Suppressor macrophage (primary cell): ENCODE measurements at places on chromosomes 12 and 14.
A peak's percentile ranks its signal among the peaks of the same experiment; 100 is the strongest.

- DNase-seq = no peak
Measured at GRCh38 chr14:54756656-54757392, 145.8 kb downstream of the GCH1 start.

DNA sequence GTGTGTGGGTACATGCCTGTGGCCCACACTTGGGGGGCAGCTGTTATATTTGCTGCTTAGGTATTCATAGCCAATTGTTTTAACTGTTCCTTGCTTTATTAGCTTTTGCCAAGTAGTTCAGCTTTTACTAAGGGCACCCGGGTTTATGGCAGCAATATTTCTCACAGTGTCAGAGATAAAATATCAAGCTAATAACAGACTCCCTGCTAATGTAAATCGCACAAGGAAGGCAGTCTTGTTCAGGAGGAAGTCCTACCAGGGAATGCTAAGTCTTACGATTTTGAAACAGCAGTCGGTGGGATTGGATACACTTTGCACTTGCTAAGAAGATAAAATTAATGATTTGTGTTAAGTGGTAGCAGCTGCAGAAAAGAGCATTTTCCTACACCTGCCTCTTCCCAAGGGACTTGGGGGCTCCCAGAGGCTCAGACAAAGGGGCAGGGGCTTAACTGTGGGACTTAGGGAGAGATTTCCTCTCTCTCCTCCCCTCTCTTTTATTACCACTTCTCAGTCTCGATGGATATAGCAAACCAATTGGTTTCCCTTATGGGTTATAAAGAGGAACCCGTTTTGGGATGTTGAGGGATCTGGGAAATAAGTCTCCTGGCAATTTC lies 175.1 kb downstream of the NRXN3 start:
- no peak for DNase-seq

- DNase-seq = no peak
Measured at GRCh38 chr12:25574761-25575160, 21.7 kb upstream of the LMNTD1 start.

- DNase-seq = peak; percentile 28
Measured at GRCh38 chr12:27000961-27001360, 13.2 kb downstream of the TM7SF3 start.

DNA sequence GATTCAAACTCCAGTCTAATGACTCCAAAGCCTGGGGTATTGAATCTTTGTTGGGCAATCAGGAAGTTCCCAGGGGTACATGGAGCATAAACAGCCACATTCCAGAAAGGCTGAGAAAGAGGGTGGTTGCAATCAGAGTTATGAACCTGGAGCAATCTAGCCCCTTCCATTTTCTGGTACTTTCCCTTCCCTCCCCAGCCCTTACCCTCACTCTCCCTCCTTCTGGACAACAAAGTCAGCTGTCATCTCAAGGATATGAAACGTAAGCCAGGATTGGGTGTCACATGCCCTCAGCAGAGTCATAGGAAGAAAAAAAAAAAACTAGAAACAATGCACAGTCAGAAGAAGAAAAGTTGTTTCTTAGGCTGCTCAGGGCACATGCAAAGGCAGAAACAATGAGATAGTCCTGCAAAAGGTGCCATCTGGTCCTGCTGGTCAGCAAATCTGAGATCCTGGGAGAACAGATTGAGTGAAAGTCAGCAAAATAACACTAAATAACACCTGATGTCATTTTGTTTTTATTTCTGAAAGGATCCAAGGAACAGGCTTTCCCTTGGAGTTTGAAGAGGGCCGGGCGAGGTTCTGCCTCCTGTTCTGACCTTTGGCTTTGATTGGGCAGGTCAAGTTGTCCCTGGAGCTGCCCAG lies 27.1 kb downstream of the TMEM229B start:
- peak; percentile 11 for DNase-seq

DNA sequence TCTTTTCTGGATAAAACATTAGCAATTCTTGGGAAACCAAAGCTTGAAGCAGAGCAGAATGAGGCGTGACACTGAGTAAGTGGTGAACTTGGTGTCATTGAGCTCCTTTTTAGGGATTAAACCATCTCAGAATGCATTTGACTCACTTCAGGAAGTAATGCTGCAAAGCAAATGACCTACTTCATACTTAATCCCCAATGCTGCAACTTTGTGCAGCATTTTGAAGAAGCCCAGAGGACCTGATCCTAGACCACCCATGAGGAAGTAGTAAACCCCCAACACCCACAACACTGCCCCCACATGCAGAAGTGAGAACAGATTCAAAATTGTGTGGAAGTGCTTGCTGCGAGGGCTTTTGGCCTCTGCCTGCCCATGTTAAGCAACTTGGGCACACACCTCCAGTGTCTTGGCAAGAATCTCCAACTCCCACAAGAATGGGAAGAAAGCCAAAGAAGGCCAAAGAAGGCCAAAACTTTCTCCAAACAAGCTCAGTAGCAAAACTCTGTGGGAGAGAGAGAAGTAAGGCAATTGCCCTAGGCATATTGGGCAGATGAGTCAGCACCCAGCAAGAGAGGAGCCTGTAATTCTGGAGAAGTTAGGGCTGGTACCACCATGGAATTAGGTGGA lies 69.2 kb upstream of the ETV6 start:
- peak; percentile 88 for DNase-seq

DNA sequence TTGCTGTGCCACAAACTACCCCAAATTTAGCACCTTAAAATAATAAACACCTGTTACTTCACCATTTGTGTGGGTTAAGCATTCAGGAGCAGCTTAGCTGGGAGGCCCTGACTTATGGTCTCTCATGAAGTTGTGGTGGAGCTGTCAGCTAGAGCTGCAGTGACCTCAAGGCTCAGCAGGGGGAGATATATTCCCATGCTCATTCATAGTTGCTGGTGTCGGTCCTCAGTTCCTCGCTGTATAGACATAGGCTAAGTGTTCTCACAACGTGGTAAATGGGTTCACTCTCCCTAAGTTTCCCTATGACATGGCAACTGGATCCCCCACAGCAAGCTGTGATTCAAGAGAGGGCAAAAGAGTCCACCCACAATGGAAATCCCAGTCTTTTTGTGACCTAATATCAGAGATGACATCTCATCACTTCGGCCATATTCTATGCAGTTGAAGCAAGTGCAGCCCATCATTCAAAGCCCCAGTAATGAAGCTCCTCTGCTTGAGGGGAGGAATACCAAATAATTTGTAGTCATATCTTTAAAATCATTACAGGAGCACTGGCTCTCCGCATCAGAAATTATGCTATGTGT lies 41.1 kb downstream of the PRB3 start:
- peak; percentile 64 for DNase-seq

DNA sequence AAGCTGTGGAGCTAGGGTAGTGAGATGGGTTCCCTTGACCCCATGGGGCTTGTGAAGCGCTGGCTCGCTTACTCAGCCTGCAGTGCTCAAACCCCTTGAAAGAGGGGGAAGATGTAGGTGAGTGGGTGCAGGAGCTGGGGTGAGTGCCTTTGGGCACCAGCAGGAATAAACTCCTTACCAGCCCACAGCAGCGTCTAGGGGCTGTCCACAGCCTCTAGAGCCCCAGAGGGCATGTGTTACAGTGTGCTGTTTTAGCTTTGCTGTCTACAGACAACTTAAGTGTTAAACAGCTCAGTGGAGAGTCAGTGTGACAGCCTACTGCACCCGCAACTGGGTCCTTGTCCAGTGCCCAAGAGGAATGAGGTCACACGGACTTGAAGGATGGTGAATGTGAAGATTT lies 48.0 kb downstream of the TSPAN8 start:
- DNase-seq = no peak

- DNase-seq = no peak
Measured at GRCh38 chr12:108832208-108832607, 25.2 kb downstream of the SSH1 start.

GRCh38 chr14:50816395-50817047 lies 14.4 kb downstream of the NIN start:
- no peak for DNase-seq

DNA sequence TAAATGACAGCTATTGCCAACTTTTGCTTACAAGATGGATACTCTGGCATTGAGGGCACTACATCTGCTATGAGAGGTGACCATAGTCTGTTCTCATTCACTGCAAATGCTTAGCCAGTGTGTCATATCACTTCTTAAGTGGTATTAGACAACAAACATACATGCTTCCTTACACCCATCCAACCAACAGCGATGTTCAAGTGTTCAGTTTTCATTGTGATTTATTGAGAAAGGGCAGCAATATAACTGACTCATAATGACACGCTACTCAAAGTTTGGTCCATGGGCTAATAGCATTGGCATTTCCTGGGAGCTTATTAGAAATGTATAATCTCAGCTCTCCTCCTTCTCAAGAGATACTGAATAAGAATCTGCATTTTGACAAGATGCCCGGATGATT lies 181.7 kb downstream of the NPAS3 start:
- no peak for DNase-seq

GRCh38 chr12:109554761-109555160 lies 18.5 kb downstream of the MMAB start:
- no peak for DNase-seq

DNA sequence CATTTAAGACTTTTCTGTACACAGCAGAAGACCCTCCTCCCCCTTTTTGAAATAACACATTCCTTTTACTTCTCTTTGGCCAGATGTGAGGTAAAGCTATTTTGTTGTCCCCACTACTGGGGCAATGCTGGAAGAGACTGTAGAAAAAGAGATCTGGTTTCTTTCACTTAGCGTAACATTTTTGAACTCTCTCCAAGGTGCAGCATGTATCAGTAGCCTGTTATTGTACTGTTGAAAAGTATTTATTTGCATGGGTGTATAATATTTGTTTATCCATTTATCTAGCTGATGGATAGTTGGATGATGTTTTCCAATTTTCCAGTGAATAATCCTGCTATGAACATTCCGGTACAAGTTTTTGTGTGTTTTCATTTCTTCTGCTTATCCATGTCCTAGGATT lies 335.2 kb downstream of the SOX5 start:
- no peak for DNase-seq

- DNase-seq = no peak
Measured at GRCh38 chr14:30748343-30748742, 126.0 kb upstream of the COCH start.

DNA sequence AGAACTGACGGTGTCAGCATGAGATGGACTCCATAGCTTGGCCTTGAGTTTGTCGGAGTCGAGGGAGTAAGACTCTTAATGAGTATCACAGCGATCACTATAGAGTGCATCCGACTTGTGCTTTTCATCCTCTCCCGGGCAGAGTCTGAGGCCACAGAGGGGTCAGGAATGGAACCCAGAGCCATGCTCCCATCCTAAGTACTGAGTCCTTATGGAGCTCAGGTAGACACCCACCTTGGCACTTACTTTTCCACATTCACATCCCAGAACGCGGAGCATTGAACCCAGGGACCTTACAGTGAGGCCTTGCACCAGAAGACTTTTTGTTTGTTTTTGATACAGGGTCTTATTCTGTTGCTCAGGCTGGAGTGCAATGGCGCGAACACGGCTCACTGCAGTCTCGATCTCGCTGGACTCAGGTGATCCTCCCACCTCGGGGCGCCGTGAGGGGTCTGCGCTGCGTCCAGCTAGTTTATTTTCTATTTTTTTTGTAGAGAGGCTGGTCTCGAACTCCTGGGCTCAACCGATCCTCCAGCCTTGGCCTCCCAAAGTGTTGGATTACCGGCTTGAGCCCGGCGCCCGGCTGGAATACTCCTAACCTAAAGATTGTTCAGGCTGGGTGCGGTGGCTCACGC lies 719 bp upstream of the SRSF9 start:
- no peak for DNase-seq

GRCh38 chr12:47022296-47022695 lies 57.1 kb upstream of the PCED1B start:
- DNase-seq = no peak

- DNase-seq = peak; percentile 18
Measured at GRCh38 chr12:122523280-122523679, 3.5 kb downstream of the RSRC2 start.

DNA sequence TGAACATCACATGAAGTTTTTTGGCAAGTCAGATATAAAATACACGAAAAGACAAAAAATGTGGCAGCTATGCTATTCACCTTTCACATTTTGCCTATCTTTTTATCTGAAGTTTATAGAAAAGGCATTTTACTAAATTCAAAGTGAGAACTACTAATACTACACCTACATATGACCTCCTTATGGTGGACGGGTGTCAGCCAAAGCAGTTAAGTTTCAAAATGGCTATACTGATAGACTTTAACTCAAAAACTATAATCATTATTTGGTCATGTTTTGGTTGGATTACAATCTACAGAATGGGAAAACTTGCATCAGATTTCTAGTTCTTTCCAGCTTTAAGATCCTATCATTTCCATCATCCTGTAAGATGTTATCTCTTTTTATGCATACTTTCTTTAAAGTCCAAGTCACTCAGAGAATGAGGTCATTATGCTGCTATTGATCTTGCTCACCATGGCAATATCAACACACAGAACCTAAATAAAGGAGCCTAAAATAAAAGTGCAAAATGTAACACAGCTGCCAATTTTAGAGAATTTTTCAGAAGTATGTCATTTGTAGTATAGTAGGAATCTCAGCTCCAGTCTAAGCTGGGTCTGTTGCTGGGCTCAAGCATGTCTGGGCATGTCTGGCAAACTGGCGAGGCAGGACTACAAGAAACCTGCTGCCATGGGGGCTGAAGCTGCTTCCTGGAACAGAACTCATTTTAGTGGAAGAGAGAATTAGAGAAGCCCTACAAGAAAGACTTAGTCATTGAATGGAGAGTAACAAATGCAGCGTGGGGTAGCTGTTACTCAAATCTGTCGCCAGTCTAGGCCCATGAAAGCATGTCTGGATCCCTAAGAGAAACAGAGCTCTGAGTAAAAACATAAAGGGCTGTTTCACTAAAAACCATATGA lies 7.6 kb upstream of the AEBP2 start:
- no peak for DNase-seq

GRCh38 chr14:66624336-66624937 lies 116.5 kb downstream of the GPHN start:
- DNase-seq = peak; percentile 37

DNA sequence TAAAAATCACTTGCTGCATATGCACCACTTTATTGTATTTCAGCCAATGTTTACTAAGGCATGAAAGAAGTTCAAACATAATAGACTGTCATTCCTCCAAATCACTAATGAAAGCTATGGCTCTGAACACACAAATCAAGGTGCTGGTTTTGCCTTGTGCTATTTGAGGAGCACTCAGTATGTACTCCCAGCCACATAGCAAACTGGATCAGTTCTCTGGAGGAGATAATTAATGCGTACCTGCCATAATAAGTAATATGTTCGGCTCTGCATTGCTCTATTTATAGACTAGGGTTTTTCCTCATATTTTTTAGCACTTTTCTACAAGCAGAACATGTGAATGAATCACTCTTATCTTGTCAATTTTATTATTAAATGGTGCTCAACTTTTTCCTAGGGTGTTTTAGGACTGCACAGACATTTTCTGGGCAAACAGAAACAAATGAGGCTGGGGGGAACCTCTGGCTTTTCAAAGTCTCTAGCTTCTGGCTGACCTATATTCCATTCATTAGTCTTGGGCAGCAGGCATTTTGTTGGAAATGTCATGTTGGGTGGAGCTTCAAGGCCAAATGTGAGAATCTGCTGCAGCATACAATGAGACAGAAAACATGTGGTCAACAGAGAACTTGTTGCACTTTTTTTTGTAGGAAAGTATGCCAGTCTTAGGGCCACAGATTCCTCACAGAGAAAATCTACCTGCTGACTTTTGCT lies 88.4 kb downstream of the GRIP1 start:
- no peak for DNase-seq

- peak; percentile 54 for DNase-seq
Measured at GRCh38 chr12:131830914-131831571, 2.9 kb downstream of the MMP17 start.
